ENCODE measurements at places on chromosomes 12 and 14. TPM values are rescaled to one million over a fixed set of nuclear protein-coding genes. Genes with fewer than 3 reads are reported as not detected.

The TMEM30B gene
- 24.6 TPM for total RNA-seq

The SLC39A2 gene
- total RNA-seq, result 10.4 TPM

The STAC3 gene
- total RNA-seq, result 1.1 TPM

The FAM222A gene
- 0.46 TPM for total RNA-seq

The CNTN1 gene
- 33.2 TPM for total RNA-seq

The PRICKLE1 gene
- 3.4 TPM for total RNA-seq

The SLC5A8 gene
- not detected for total RNA-seq

The PRIMA1 gene
- total RNA-seq, result 0.07 TPM

The CIT gene
- 12.4 TPM for total RNA-seq

The SNX6 gene
- total RNA-seq, result 77.6 TPM

The RND1 gene
- total RNA-seq, result 0.46 TPM

The PUS7L gene
- total RNA-seq, result 7.6 TPM

The ITGA5 gene
- total RNA-seq, result 91.3 TPM

The RHOJ gene
- 0.21 TPM for total RNA-seq

The BHLHE41 gene
- total RNA-seq, result 0.35 TPM

The KRT2 gene
- 0.28 TPM for total RNA-seq

The FOXG1 gene
- not detected for total RNA-seq

The SLCO1B1 gene
- not detected for total RNA-seq

The RNASE7 gene
- 2.2 TPM for total RNA-seq

The FAIM2 gene
- not detected for total RNA-seq

The SRGAP1 gene
- total RNA-seq, result 6.0 TPM

The TM7SF3 gene
- 146 TPM for total RNA-seq

The CYP46A1 gene
- not detected for total RNA-seq

The DCN gene
- total RNA-seq, result 7.9 TPM

Measured in airway epithelial cell (primary cell).